Gastrocnemius medialis (tissue), 4 donors: ENCODE measurements at places on chromosomes 16 and 17. TPM values are rescaled to one million over a fixed set of nuclear protein-coding genes. Genes with fewer than 3 reads are reported as not detected.
A peak's percentile ranks its signal among the peaks of the same experiment; 100 is the strongest.

GRCh38 chr17:77841742-77842527 lies 116.6 kb upstream of the TNRC6C start:
- H3K27me3 ChIP-seq: no peaks in the 10 kb centered on the region
- DNase-seq: peak; percentile 52
- H3K4me1 ChIP-seq: peaks cover 34% of the 10 kb centered on the region
- peak overlapping the region; percentile 88 for H3K27ac ChIP-seq

DNA sequence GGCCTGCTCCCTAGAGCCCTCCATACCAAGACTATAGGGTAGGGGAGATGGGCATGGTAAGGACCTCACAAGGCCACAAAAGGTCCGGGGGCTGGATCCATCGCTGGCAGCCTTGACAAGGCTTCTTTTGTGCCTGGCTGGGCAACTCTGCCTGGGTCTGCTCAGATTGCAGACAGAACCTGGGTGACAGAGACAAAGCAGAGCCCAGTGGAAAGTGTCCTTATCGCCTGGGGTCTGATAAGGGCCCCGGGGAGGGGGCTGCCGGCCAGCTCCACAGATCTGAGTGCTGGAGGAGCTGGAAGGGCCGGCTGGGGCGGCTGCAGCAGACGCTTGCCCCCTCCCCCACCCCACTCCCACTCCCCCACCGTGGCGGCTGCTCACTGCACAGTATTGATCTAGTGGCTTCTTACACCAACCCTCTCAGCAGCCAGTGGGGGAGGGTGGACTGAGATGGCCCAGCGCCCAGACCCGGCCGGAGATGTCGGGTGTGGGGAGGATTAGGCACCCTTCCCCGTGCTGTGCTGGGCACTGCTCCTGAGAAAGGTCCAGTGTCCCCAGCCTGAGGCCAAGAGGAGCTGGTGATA lies 7.2 kb downstream of the MMP15 start:
- H3K27me3 ChIP-seq: no peaks in the 10 kb centered on the region
- no peak for DNase-seq
- peaks cover 54% of the 10 kb centered on the region for H3K4me1 ChIP-seq
- no peak overlapping the region for H3K4me3 ChIP-seq
- peak overlapping the region; percentile 28 for H3K27ac ChIP-seq

- H3K4me1 ChIP-seq: no peaks in the 10 kb centered on the region
- H3K4me3 ChIP-seq: no peak overlapping the region
- no peaks in the 10 kb centered on the region for H3K36me3 ChIP-seq
- no peak overlapping the region for H3K27ac ChIP-seq
- DNase-seq: no peak
Measured at GRCh38 chr16:81520151-81520470, 75.5 kb downstream of the CMIP start.

DNA sequence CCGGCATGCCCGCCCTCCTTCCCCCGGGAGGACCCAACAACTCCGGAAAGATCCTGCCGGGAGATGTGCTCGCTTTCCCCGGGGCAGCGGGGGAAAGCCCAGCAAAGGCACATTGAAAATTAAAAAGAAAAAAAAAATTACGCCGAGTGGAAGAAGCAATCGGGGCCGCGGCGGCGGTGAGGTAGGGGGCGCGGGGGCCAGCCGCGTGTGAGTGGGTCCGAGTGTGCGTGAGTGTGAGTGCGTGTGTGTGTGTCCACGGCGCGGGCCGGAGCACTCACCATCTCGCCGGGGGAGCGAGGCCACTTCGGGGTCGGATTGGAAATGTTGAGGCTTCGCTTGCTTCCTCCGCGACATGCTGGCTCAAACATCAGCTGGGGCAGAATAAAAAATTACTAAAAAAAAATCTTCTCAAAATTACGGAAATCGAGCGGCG lies at the start of gene SALL1:
Gene SALL1 (minus strand): TSS at position 383 of the 433 bp plus-strand sequence. CDS start 29 bp downstream, at position 354.
- DNase-seq: no peak
- peak within 1 kb of the TSS; percentile 48 for H3K4me3 ChIP-seq
- H3K36me3 ChIP-seq: no peaks in the 10 kb centered on the region
- H3K27ac ChIP-seq: no peak within 1 kb of the TSS

- no peak for DNase-seq
- no peaks in the 10 kb centered on the region for H3K27me3 ChIP-seq
- H3K27ac ChIP-seq: no peak overlapping the region
- H3K4me3 ChIP-seq: no peak overlapping the region
- H3K36me3 ChIP-seq: no peaks in the 10 kb centered on the region
Measured at GRCh38 chr16:87474566-87474996, 18.2 kb downstream of the ZCCHC14 start.

- no peaks in the 10 kb centered on the region for H3K27me3 ChIP-seq
- H3K4me3 ChIP-seq: no peak overlapping the region
- no peak for DNase-seq
- no peaks in the 10 kb centered on the region for H3K36me3 ChIP-seq
- no peak overlapping the region for H3K27ac ChIP-seq
- peaks cover 4% of the 10 kb centered on the region for H3K4me1 ChIP-seq
Measured at GRCh38 chr17:43834106-43834505, 1.2 kb upstream of the MPP3 start.

GRCh38 chr16:84785843-84786581 lies 33.8 kb upstream of the CRISPLD2 start:
- no peak for DNase-seq
- no peak overlapping the region for H3K4me3 ChIP-seq
- H3K36me3 ChIP-seq: no peaks in the 10 kb centered on the region
- no peak overlapping the region for H3K27ac ChIP-seq
- no peaks in the 10 kb centered on the region for H3K27me3 ChIP-seq

- no peaks in the 10 kb centered on the region for H3K27me3 ChIP-seq
- DNase-seq: no peak
- H3K4me3 ChIP-seq: no peak overlapping the region
- no peaks in the 10 kb centered on the region for H3K4me1 ChIP-seq
Measured at GRCh38 chr17:67200727-67201301, 44.2 kb downstream of the HELZ start.

DNA sequence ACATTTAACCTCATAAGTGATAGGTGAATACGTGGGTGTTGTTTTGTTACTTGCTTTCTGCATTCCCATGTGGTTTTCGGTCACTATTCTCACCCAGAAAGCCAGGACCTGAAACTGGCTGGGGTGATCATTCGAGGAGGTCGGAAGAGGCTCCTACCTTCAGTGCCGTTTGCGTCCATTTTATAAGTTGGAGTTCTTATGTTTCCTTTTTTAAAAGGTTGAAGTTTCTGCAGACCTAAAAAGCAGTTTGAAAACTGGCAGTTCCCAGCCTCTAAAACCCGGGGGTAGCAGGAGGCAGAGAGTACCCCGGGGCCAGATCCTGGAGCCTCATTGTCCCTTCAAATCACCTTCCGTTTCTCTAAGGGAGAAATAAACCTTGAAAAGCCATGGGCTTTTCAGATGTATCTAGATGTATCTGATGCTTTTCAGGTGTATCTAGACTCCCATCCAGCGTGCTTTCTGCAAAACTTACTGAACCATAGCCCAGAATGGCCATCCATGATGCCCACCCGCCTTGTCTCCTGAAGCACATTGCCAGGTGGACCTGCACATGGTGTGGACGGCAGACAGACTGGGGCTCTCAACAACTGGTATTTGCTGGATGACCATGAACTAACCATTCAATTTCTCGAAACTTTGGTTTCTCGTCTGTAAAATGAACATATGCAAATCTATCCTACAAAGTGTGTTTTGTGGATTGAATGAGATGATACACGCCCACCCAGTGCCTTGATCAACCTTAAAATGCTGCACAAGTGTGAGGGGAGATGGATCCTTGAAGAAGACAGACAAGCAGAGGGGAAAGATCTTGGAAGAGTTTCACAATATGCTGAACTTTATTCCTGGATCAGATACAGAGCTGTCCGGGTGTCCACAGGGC lies 1.3 kb downstream of the NLRC5 start:
- H3K36me3 ChIP-seq: no peaks in the 10 kb centered on the region
- H3K4me3 ChIP-seq: peak overlapping the region; percentile 84
- peaks cover 12% of the 10 kb centered on the region for H3K4me1 ChIP-seq
- H3K27ac ChIP-seq: peak overlapping the region; percentile 83
- DNase-seq: no peak

- no peak overlapping the region for H3K27ac ChIP-seq
- no peak overlapping the region for H3K4me3 ChIP-seq
- no peak for DNase-seq
- no peaks in the 10 kb centered on the region for H3K27me3 ChIP-seq
Measured at GRCh38 chr17:74164446-74165045, 38.9 kb upstream of the RPL38 start.

- no peaks in the 10 kb centered on the region for H3K4me1 ChIP-seq
- no peak overlapping the region for H3K27ac ChIP-seq
- H3K27me3 ChIP-seq: peaks cover 39% of the 10 kb centered on the region
- no peak overlapping the region for H3K4me3 ChIP-seq
- no peak for DNase-seq
- no peaks in the 10 kb centered on the region for H3K36me3 ChIP-seq
Measured at GRCh38 chr17:36705283-36705795, 104.0 kb downstream of the MRM1 start.

DNA sequence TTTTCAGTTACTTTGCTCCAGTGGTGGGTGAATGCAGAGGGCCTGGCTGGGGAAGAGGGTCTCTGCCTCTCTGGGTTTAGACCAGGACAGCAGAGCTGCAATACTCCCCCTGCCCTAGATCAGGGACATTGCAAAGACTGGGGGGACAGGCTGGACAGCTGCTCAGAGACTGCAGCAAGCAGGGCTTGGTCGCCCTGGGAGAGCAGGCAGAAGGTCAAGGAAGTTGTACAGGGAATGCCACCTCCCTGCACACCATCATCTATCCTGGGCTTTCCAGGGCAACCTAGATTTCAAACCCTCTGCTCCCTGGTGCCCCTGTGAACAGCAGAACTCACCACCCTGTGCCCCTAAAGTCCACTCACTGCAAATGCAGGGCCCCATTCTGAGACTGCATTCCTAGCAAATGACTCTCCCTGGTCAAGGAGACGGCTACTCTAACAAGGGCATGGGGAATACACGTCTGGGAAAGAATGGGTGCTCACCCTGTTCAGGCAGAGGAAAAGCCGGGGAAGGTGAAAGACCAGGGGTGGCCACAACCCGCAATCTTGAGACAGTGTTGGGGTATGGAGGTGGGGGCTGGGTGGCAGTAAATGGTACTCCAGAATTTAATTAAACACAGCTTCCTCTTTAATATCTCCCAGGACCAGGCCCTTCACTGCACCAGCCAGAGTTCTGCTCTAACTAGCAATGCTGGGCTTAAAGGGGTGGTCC lies 1.0 kb downstream of the KIFC3 start:
- H3K4me3 ChIP-seq: peak overlapping the region; percentile 56
- H3K27me3 ChIP-seq: no peaks in the 10 kb centered on the region

- H3K4me1 ChIP-seq: no peaks in the 10 kb centered on the region
- H3K27me3 ChIP-seq: no peaks in the 10 kb centered on the region
- DNase-seq: no peak
Measured at GRCh38 chr17:75125984-75126383, 5.6 kb downstream of the NT5C start.

DNA sequence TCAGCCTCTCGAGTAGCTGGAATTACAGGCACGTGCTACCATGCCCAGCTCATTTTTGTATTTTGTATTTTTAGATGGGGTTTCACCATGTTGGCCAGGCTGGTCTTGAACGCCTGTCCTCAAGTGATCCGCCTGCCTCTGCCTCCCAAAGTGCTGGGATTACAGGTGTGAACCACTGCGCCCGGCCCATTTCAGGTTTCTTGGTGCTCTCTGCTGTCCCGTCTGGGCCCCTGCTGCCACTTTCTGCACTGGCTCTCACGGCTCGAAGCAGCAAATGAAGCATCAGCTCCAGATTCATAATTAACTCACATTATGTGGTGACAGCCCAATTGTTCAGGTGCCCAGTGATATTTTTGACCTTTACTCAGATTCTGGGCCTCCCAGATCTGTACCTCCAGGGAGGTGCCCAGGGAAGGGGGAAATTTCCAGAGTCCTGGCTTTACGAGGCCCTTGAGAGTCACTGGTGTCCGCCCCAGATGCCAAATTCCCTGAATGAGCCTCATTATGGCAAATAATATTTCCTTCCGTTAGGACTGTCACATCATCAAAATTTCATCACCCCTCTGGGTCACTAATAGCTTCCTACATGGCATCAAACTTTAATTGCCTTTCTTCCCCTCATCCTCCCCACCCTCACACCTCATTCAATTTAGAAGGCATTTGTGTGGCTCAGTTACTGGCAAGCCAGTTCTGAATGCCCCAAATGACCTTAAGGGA lies 9.0 kb downstream of the SDK2 start:
- no peak overlapping the region for H3K27ac ChIP-seq
- no peak overlapping the region for H3K4me3 ChIP-seq
- H3K27me3 ChIP-seq: no peaks in the 10 kb centered on the region
- H3K4me1 ChIP-seq: no peaks in the 10 kb centered on the region
- DNase-seq: no peak
- no peaks in the 10 kb centered on the region for H3K36me3 ChIP-seq

DNA sequence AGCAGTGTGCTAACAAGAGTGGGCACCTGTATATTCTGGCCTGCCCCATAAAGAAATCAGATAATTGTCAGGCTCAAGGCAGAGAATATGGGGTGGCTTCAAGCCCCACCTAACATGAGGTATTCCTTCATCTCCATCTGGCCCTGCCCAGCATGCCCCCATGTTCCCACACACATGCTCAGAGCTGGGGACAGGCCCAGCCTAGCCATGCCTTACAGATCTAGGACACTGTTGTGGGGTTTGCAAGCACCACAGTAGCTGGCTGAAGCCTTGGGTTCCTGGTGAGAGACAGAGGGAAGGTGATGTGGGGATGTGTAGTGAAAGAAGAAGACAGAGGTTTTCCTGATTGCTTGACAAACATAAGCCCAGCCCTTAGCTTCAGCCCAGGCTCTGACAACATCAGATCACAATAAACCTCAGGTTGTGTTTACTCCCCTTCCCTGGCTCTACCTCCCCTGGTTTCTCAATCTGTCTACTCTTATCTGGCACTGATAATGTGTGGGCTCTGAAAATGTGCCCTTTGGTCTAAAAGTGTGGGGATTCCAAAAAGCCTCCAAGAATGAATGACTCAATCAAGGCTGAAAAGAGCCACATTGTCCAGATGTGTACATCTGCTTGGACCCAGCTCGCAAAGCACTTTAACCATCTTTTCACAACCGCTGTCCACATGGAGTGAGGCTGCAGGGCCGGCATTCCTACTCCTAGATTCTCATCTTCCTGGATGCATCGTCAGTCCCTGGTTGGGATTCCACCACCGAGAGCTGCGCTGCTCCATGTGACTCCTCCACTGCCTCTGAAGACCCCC lies 34.4 kb downstream of the CDRT4 start:
- no peak for DNase-seq
- H3K27ac ChIP-seq: peak overlapping the region; percentile 86
- peaks cover 67% of the 10 kb centered on the region for H3K4me1 ChIP-seq
- no peaks in the 10 kb centered on the region for H3K36me3 ChIP-seq

The FZD2 gene
- not detected for total RNA-seq

The MT1X gene
- total RNA-seq: 3,871 TPM

The SPATA22 gene
- total RNA-seq: 0.22 TPM

The RAB37 gene
- total RNA-seq: 0.29 TPM

The TNS4 gene
- not detected for total RNA-seq

The MYL11 gene
- 2,233 TPM for total RNA-seq

The SLC7A5 gene
- total RNA-seq: 23.1 TPM

The NPW gene
- total RNA-seq: not detected

The PABPN1L gene
- total RNA-seq: not detected

The ZNF652 gene
- total RNA-seq: 32.8 TPM

The C1QL1 gene
- not detected for total RNA-seq

The SCIMP gene
- 1.8 TPM for total RNA-seq

The PLA2G10 gene
- not detected for total RNA-seq
